Gastroesophageal sphincter (tissue), 4 donors: ENCODE measurements at places on chromosomes 1 and 21. TPM values are rescaled to one million over a fixed set of nuclear protein-coding genes. Genes with fewer than 3 reads are reported as not detected.

Gene TMEM81
- total RNA-seq: 2.5 TPM

GRCh38 chr1:23039308-23039826, 20.1 kb downstream of the KDM1A start:
- ATAC-seq: no peak

GRCh38 chr1:16184557-16185303, 27.7 kb downstream of the ARHGEF19 start:
- no peak for ATAC-seq

GRCh38 chr1:113140588-113141446, 67.8 kb downstream of the LRIG2 start:
- ATAC-seq: peak; percentile 69

GRCh38 chr1:172742599-172743500, 83.9 kb downstream of the FASLG start:
- ATAC-seq: no peak
